ENCODE measurements at places on chromosomes 5 and 9. TPM values are rescaled to one million over a fixed set of nuclear protein-coding genes. Genes with fewer than 3 reads are reported as not detected.

DNA sequence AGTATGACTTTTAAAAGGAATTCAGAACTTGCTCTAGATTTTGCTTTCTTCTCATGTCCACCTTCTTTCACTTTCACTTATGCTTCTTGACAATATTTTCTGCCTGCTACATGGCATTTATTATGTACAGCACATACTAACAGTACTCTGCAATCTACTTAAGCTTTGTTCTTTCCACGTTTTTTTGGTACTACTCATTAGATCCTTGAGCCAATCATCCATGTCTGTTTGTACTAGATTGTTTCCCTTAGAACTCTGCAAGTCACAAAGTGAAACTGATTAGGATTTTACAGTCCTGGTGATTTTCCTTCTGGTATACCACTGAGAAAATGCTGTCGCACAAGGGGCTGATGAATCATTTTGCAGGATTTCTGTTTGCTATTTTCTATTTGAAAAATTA lies 78.3 kb downstream of the PARP8 start:
- H3K4me3 ChIP-seq: peak overlapping the region; percentile 46
- H3K27ac ChIP-seq: peak overlapping the region; percentile 43
- DNase-seq: no peak
- no peaks in the 10 kb centered on the region for H3K27me3 ChIP-seq

SLC9A3 gene
- 0.65 TPM for total RNA-seq

PROB1 gene
- 28.4 TPM for total RNA-seq

GRCh38 chr9:74729136-74729695 lies 158.5 kb downstream of the TRPM6 start:
- no peak overlapping the region for H3K27ac ChIP-seq
- H3K4me3 ChIP-seq: no peak overlapping the region
- no peaks in the 10 kb centered on the region for H3K4me1 ChIP-seq
- no peak for DNase-seq

DNA sequence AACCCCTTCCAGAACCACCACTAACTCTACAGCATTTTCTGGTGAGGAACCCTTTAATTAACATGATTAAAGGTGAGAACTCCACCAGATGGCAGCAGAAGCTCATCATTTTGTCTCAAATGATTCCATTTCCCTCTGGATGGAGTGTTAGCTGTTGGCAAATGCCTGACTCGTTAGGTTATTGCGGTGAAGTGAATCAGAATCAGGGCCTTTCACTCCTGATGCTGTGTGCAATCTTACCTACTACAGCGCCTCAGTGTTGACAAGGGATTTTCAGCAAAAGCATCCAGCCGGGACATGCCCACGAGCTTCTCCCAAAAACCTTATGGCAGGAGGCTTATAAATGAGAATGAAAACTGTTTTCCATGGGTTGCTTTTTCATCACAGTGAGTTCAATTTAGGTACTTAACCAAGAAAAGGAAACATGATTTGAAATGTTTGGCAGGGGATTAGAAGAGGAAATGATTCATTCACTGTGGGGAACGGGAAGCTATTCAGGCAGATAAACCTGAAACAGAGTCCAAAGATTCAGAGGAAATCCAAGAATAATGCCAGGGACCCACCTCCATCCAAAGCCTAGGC lies 48.0 kb upstream of the CAST start:
- H3K4me3 ChIP-seq: no peak overlapping the region
- no peaks in the 10 kb centered on the region for H3K27me3 ChIP-seq
- no peak for DNase-seq
- H3K4me1 ChIP-seq: peaks cover 18% of the 10 kb centered on the region
- H3K27ac ChIP-seq: peak overlapping the region; percentile 72

DNA sequence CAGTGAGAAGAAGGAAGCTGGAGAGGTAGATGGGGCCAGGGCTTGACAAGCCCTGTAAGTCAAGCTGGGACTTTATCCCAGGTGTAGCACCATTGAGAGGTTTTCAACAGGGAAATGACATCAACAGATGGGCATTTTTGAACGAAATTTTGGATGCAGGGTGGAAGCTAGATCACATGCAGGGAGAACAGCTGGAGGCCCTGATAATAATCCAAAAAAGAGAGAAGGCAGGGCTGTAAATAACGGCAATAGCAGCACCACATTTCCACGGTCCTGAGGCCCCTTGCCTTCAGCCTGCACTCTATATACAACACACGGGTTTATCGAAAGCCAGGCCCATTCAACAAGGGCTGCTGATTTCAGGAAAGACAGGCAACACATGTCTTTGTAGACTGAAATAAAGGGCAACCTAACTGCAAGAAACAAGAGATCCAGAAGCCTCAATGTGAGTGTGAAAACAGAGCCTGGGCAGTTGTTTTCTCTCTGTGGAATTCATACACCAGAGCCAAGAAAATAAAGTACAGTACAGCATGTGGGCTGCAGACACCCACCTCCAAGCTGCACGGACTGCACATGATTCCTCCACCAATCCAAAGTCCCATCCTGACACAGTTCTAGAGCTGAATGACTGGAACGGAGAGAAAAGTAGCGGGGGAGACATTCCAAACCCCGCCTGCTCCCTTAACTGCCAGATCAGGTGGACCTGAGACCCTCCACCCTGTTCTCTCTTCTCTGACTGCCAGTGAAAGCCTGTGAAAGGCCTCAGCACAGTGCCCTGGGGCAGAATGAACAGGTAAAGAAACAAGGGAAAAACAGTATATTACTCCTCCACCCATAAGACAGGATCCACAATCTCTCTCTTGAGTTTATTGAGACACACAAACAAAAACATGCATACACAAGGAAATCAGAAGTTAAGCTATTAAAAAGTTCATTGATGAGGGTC lies 36.3 kb downstream of the KLHL3 start:
- H3K27ac ChIP-seq: peak overlapping the region; percentile 38
- no peak for DNase-seq
- H3K27me3 ChIP-seq: no peaks in the 10 kb centered on the region
- H3K4me1 ChIP-seq: peaks cover 33% of the 10 kb centered on the region
- H3K36me3 ChIP-seq: no peaks in the 10 kb centered on the region

ALDH1A1 gene
- 9.5 TPM for total RNA-seq
